ENCODE measurements at places on chromosomes 3 and 15.

- DNase-seq: no peak
Measured at GRCh38 chr15:62983956-62984355, 58.6 kb upstream of the TPM1 start.

DNA sequence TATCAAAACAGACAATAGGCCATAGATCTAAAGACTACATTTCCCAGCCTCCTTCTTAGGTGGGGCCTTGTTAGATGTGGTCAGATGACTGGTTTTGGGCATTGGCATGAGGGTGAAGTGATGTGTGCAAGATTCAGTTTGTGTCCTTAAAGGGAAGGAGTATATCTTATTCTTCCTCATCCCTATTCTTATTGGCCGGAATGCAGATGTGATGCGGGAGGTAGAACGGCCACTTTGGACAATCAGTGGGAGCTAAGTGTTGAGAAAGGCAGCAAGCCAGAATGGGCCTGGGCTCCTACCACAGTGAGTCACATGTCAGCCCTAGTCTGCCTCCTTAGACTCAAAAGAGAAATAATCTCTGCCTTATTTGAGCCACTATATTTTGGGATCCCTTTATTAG, 89.8 kb upstream of the MEX3B start:
- DNase-seq: peak; percentile 26

DNA sequence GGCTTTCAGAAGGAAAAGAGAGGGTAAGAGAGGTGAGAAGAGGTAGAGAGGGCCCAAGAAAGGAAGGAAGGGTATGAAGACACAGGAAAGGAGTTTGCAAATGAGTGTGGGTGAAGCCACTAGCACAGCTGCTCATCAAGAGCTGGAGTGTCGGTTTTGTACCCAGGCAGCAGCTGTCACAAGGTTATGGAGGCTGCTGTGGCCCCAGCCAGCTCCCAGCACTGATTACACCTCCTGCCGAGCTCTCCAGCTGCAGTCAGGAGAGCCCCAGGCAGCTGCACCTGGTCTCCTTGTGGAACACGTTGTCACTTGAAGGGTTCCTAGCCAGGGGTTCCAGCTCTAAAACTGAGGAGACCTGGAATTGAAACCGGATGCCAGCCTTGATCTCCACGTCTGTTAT, 60.4 kb upstream of the CHD2 start:
- DNase-seq: no peak

GRCh38 chr15:88312941-88313579, 56.5 kb upstream of the NTRK3 start:
- no peak for DNase-seq

- peak; percentile 66 for DNase-seq
Measured at GRCh38 chr15:82139823-82140268, 94.0 kb upstream of the MEX3B start.

GRCh38 chr15:40157778-40158447, 3.0 kb upstream of the BUB1B start:
- no peak for DNase-seq

DNA sequence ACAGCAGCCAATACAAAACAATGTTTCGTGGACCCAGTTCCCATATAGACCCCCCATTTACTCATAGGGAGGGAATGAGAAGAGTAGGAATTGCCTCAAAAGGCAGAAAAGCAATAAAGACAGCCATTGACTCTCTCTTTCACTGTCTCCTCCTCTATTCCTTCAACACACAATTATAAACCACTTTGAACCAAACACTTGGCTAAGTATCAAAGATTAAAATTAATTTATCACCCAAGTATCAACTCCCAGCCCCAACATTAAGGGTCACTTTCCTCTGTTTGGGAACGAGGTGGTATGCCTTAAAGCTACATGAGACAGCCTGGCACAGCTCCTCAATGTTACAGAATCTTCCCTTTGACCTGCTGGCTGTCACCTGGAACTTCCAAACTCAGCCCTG, 16.4 kb upstream of the LRIG1 start:
- no peak for DNase-seq

- DNase-seq: no peak
Measured at GRCh38 chr3:86930831-86931230, 60.1 kb downstream of the VGLL3 start.

GRCh38 chr15:23686466-23687142, 501 bp downstream of the NDN start:
- DNase-seq: peak; percentile 3

DNA sequence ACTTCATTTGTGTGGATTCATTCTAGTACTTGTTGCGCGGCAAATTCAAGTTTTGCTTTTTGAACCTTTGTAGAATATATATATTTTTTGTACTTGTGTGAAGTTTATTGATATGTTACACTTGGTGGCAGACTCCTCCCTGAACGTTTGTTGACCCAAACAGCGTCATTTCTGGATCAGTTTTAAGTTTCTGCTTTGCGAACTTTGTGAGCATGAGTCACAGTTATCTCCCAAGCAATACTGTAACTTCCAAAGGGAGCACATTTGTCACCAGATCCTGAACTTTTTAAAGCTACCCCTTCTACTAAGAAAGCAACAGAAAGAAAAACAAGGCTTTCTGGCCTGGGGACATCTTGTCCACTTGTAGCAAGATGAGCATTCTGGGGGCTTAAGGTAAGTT, 74.8 kb upstream of the CACNA2D3 start:
- peak; percentile 34 for DNase-seq

DNA sequence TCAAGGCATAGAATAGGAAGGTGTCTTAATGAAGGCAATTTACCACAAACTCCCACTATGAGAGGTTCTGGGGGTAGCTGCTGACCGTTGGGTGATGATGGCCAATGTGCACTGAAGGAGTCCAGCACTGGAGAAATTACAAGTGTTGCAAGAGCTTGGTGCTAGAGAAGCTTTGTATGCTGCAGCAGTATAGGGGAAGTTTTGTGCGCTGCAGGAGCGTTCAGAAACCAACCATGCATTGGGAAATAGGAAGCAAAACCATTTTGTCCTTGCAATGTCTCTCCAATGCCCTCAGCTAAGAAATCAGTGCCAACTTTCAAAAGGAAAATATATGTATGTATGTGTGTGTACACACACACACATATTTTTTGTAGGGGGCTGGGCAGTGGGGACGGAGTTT, 441.6 kb upstream of the NAALADL2 start:
- no peak for DNase-seq

DNA sequence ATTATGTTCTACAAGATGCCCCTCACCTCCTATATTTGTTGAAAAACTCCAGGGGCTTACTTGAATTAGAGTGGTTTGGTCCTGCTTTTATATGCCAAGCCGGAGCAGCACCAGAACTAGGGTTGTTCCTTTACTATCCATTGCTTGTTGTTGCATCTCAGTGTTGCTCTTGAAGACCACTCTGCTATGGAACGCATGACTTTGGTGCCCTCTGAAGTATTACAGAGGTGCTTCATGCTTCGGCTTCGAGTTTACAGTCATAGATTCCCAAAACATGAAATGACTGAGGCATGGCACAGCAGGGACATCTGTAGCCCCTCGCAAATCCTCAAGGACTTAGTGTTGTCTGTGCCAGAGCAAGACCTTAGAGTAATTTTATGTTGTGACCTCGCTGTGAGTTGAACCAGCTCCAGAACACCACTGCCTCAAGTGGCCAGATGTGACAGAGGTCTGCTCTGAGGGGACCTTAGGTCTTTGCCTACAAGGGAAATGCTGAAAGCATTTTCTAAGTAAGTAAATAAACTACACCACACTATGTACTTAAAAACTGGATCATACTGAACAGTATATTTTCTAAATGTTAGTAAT, 67.2 kb upstream of the SIAH2 start:
- peak; percentile 9 for DNase-seq

All from kidney tubule cell (primary cell).